ENCODE measurements at places on chromosomes 13 and 19. TPM values are rescaled to one million over a fixed set of nuclear protein-coding genes. Genes with fewer than 3 reads are reported as not detected.

GRCh38 chr19:45150180-45150579, 10.6 kb downstream of the NKPD1 start:
- DNase-seq, result no peak

The POSTN gene
- 46.7 TPM for total RNA-seq

DNA sequence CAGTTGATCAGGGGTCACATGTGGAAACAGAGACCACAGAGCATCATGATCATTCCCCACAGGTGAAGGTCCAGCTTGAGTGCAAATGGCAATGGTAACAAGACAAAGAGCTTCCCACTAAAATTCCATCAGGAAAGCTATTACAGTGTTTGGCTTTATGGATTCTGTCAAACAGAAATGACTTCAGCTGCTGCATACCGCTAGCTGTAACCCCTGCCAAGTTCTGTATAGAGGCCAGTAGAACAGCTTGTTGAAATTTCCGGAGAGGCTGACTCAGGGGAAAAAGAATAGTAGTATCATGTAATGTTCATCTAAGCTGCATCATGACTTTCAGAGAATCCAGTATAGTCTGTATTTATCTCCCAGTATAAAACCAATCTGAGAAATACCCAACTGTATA, 1704.7 kb downstream of the SLITRK5 start:
- DNase-seq, result no peak

DNA sequence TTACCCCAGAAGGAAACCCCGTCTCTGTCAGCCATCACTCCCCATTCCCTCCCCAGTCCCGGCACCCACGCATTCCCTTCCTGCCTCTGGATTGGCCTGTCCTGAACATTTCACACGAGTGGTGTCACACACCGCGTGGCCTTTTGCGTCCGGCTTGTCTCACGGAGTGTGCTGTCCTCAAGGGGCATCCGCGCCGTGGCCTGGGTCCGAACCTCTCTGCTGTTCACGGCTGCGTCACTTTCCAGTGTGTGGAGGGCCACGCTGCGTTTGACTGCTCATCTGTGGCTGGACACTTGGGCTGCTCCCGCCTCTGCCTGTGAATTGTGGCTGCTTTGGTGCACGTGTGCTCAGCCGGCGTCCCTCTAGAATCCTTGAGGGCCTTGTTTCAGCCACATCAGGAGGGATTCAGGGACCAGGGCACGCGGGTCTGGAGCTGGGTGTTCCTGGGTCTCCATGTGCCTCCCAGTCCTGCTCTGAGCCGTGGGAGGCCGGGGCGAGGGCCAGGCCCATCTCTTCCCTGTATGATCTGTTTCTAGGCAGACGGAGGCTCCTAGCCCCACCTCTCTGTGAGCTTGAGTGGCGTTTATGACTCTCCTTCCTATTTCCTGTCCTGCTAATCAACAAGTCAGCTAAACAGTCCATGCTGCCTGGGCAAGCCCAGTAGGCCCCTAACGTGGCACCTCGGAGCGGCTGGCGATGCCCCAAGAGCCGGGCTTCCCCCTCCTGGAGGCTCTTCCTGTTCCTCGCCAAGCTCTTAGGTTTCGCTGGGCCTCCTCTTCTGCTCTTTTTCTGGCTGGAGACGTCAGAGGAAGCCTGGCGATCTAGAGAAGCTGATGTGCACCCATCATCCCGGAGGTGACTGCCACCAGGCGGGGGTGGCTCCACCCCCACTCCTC, 8.1 kb downstream of the STK11 start:
- DNase-seq, result peak; percentile 91

The CLASRP gene
- 157 TPM for total RNA-seq

The NKPD1 gene
- total RNA-seq, result not detected

DNA sequence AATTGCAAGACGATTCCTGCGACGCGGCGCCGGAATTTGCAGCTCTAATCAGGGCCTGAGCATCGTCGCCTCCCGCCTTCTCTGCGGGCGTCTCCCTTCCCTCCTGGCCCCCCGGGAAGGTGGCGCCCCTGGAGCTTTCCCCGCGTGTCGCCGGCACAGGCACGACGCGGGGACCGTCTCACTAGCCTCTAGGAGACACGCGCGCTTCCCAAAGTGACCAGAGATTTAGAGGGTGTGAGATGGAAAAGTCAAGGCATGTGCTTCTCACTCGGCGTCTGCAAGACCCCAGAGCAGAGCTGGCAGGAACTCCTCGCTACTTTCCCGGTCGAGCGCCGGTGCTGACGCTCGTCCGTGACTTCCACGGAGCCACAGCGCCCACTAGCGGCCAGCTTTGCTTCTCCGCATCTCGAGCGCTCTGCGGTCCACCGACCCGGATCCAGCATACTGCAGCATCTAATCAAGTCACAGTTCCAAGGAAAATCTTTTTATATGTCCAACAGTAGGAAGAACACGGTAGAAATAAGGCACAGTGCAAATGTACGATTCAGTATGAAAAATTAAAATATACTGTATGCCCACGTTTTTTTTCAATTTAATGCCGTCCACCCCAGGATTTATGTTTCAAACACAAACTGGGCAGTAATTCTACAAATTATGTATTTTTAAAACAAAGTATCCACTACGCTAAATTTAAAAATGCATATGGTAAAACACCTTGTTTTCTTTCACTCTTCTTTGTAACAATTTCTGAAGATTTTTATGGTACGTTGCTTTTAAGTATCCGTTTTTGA, 977 bp upstream of the EFNB2 start:
- peak; percentile 93 for DNase-seq

GRCh38 chr19:29524201-29524911, 1.4 kb upstream of the VSTM2B start:
- no peak for DNase-seq

The GRIN3B gene
- total RNA-seq, result not detected

The IGFLR1 gene
- total RNA-seq, result 11.4 TPM

GRCh38 chr19:13463296-13463695, 43.0 kb downstream of the CACNA1A start:
- no peak for DNase-seq

GRCh38 chr13:44074611-44075010, 194.9 kb downstream of the LACC1 start:
- no peak for DNase-seq

DNA sequence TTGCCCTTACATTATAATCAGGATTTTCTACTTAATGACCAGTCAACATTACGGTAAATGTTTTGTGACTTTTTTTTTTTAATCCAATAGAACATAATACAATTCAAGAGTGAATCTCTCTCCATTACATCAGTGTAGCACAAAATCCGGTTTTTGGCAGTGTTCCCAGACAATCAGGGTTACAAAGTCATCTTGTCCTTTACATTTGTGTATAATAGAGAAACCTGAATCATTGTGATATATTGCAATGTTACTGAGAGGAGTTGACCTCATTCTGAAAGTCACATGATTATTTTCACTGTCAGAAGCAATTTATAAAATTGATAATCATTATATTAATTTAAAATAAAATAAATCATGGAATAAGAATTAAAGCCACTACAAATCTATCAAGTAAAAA, 1346.0 kb upstream of the SPRY2 start:
- DNase-seq, result no peak

The IGFL3 gene
- not detected for total RNA-seq

GRCh38 chr13:52983836-52984235, 44.8 kb upstream of the OLFM4 start:
- DNase-seq, result no peak

GRCh38 chr13:48160606-48161278, 65.8 kb upstream of the MED4 start:
- DNase-seq, result no peak
